ENCODE measurements at places on chromosomes 1 and 21.
A peak's percentile ranks its signal among the peaks of the same experiment; 100 is the strongest.

DNA sequence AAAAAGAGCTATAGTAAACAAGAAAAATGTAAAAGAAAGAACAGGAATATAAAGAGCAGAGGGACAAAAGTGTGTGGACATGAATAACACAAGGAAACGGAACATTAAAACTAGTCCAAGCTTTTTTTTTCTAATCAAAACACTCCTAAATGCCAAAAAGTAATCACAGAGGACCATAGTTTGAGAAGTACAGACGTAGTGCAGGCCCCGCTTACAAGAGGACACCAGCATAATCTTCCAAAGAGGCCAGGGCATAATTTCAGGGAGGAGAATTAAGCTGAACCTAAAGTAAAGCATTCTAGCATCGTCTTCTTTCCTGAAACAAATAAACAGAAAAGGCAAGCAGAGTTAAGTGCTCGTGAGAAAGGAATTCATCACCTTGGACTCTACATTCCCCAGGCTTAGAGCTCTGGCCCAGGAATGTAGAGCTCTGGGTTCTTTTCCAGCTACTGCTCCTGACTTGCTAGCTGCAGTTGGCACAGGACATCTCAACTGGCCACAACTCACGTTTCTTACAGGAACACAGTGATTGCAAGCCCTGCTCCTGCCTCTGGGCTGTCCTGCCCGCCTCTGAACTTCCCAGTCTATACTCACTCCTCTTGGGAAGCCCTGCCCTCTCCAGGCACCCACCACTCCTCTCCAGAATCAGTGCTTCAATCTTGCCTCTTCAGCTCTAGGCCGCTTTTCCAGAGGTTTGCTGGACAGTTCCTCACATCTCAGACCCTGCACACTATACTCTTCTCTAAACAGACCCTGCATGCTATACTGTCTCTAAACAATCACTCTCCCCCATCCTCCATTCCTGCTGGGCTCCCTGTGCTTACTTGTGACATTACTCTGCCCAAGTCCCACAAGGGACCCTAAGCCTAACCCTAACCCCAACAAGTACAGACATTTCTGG, 9.8 kb downstream of the RGS8 start:
- DNase-seq = no peak

- DNase-seq = no peak
Measured at GRCh38 chr1:39288735-39289465, 84.4 kb downstream of the MACF1 start.

- no peak for DNase-seq
Measured at GRCh38 chr1:58773406-58773840, 10.4 kb downstream of the JUN start.

GRCh38 chr1:38848071-38848470, 11.5 kb downstream of the RRAGC start:
- DNase-seq = no peak

- no peak for DNase-seq
Measured at GRCh38 chr1:118979754-118980575, 8.2 kb downstream of the TBX15 start.

DNA sequence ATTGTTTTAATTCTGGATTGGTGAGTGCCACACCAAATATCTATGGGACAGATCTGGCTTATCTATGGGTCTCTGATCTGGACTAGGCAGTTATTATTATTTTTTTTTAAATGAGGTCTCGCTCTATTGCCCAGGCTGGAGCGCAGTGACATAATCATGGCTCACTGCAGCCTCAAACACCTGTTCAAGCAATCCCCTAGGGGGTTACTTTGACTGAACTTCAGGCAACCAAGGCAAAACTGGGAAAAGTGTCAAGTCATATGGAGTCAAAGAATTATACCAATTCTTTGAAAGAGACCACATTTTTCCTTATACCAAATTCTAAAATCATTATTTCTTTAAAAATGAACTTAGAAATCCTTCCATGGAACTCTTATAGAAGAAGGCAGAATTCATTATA, 129.1 kb upstream of the HOOK1 start:
- DNase-seq = no peak

GRCh38 chr21:45192332-45192731, 95.4 kb downstream of the POFUT2 start:
- DNase-seq = no peak

GRCh38 chr1:118335331-118335732, 150.3 kb upstream of the SPAG17 start:
- no peak for DNase-seq

GRCh38 chr21:30733026-30733425, 14.0 kb downstream of the KRTAP21-2 start:
- no peak for DNase-seq

DNA sequence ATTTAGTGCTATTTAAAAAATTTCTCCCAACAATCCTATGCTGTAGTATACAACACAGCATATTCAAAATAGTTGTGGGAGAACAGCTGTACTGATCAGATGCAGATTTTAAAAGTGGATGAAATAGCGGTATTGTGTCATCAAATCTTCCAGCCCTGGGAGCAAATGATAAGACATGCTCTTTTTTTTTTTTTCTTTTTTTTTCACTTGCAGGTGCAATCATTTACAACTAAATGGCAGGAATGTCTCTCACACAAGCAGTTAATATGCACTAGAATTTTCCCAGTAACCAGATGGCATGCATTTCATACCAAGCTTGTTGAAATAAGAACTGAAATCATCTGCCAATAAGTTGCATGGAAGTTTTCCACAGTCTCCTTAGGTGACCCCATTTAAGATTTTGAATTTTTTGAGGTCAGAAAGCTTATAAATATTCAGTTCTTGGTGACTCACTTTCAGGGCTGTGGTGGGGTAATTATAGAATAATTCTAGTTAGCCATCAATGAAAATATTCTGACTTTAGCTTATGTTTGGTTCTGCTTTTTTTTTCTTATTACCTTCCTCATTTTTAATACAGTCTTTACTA, 623.9 kb upstream of the NR5A2 start:
- DNase-seq = no peak

DNA sequence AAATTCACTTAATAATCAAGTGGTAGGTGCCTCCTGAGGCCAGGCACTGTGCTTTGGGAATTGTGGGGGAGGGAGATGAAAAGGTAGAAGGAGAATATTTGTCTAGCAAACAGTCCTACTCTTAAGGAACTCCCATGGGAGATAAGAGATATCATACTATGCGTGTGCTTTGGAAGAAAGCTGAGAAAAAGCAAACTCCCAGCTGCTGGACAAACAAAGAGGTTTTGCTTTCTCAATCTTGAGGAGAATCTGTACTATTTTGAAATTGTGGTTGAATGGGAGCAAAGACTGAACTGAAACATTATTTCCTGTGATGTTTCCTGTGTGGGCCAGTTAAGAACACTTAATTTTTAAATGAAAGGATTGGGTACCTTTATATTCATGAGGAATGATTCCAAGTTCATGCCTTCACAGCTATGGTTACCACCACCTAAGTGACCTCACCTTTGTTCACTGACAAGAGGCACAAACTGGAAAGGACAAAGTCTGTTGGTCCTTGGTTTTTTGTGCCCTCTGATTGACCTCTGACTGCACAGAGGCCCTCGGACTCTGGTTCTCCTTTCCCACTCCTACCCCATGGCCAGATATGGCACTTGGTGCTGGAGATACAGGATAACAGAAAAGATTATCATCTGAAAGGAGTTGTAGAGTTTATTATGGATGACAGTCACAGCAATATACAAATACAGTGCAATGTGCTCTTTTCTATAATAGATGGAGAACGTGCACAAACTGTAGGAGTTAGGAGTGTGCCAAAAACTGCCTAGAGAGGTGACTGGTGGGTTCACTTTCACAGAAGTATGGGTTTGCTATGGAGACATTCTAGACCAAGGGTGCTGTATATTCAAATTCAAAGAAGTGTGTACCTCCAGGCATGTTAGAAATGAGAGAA, 1.6 kb downstream of the CD53 start:
- peak; percentile 16 for DNase-seq

- peak; percentile 6 for DNase-seq
Measured at GRCh38 chr21:25831300-25831960, 96.7 kb downstream of the GABPA start.

DNA sequence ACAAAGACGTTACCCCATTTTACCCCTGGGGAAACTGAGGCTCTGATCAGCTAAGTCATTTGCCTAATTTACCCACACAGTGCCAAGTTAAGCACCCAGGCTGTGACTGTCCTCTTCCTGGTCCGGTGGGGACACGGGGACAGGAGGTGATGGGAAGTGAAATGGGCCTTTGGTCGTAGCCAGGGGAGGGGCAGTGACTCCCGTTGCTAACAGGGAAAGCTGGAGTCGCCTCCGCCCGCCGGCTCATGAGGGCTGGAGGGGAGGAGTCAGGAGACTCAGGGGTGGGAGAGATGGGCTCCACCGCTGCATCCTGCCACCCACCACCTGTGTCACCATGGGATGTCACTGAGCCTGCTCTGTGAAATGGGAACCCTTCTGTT, 139.3 kb downstream of the PGBD5 start:
- DNase-seq = no peak

- no peak for DNase-seq
Measured at GRCh38 chr21:36605426-36605825, 93.5 kb upstream of the SIM2 start.

- peak; percentile 91 for DNase-seq
Measured at GRCh38 chr1:8026153-8026975, at the start of gene ERRFI1. Gene ERRFI1 (minus strand): TSS chr1:8026309. CDS start chr1:8015619, 10,690 bp downstream.

GRCh38 chr1:53732409-53732808, 6.6 kb downstream of the GLIS1 start:
- DNase-seq = no peak

GRCh38 chr21:42317826-42318746, 2.9 kb upstream of the TFF3 start:
- no peak for DNase-seq

GRCh38 chr1:211382182-211382713, 55.6 kb downstream of the TRAF5 start:
- no peak for DNase-seq

DNA sequence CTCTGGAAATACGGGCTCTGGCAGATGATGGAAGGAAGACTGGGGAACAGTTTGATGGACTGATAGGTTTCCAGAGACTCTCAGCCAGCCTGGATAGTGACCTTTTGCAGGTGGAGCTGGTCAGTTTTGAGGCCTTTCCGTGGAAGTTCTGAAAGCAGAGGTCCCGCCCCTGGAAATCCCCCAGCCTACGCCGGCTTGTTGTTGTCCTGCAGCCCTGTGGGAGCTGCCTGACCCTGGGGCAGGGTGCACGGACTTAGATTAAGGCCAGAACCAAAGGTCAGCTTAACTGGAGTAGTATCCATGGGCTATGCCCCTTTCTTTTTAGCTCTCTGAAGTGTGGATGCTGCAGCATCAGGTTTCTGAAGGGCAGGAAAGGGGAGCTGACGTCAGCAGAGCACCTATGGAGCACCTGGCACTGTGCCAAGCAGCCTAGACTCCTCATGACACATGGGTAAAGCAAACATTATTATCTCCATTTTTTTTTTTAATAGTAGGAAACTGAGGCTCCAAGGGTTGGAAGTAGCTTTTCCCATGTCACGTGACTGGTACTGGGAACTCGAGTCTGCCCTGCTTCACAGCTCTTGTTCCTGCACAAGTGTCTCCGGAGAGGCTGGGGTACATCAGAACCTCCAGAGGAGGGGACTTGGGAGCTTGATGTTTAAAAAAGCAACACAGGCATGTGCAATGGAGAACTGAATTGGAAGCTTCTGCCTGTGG, 38.5 kb downstream of the IER5 start:
- no peak for DNase-seq

- DNase-seq = no peak
Measured at GRCh38 chr1:30522031-30523004, 201.1 kb downstream of the MATN1 start.

- DNase-seq = no peak
Measured at GRCh38 chr1:71203241-71203640, 122.4 kb upstream of the ZRANB2 start.

Data from T-helper 2 cell treated with Interferon-gamma antibody and Interleukin-4, amounts not matched to agents 5 μg/mL and 100 μg/mL, for 36 hours (primary cell).